ENCODE measurements at places on chromosomes 16 and 17. TPM values are rescaled to one million over a fixed set of nuclear protein-coding genes. Genes with fewer than 3 reads are reported as not detected.

- no peak for DNase-seq
Measured at GRCh38 chr17:77366206-77366557, 225.4 kb downstream of the SEC14L1 start.

GRCh38 chr17:2695243-2695960 is 16.2 kb downstream of the CLUH start:
- no peak for DNase-seq

GRCh38 chr16:51579652-51580360 is 428.7 kb upstream of the SALL1 start:
- no peak for DNase-seq

MARCHF10 gene
- not detected for total RNA-seq

FZD2 gene
- 0.91 TPM for total RNA-seq

PPY gene
- not detected for total RNA-seq

USP43 gene
- 0.12 TPM for total RNA-seq
